ENCODE measurements at places on chromosomes 2 and 18.

- no peak for DNase-seq
Measured at GRCh38 chr2:145267451-145267850, 747.5 kb upstream of the ZEB2 start.

DNA sequence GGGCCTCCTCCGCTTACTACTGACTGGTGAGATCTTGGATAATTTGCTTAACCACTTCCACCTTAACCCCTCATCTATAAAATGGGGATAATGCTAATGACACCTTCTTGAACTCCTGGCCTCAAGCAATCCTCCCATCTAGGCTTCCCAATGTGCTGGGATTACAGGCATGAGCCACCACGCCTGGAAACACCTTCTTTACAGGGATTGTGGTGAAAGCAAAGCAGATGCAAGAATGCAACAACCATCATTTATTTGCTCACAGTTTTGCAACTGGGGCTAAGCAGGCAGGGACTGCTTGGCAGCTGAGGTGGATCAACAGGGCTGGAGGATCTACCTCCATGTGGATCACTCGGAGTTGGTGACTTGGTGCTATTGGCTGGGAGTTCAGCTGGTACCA is 76.2 kb upstream of the ZNF532 start:
- no peak for DNase-seq

- DNase-seq, result no peak
Measured at GRCh38 chr2:158580760-158581159, 124.0 kb downstream of the PKP4 start.

DNA sequence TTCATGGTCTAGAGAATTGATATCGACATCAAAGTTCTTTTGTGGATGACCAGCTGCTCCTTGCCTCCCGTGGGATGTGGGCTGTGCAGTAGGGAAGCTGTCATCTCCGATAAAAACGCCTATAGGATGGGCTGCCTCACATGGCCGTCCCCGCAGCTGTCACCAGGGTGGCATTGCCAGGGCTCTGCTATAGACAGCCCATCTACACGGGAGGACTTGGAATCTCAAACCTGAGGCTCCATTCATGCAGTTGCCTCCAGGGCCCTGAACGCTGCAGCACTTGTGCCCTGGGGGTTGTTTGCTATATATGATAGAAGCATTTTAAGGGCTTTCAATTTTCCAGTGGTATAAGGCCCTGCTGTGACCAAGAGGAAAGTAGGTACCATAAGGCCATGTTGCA is 183.1 kb downstream of the MYCN start:
- DNase-seq, result no peak

GRCh38 chr2:37764739-37765138 is 93.3 kb upstream of the CDC42EP3 start:
- peak; percentile 35 for DNase-seq

- DNase-seq, result no peak
Measured at GRCh38 chr18:8957731-8958130, 144.8 kb upstream of the NDUFV2 start.

GRCh38 chr2:11955884-11956291 is 209.5 kb downstream of the LPIN1 start:
- DNase-seq, result peak; percentile 48

- DNase-seq, result no peak
Measured at GRCh38 chr2:220703279-220703678, 868.8 kb downstream of the EPHA4 start.

DNA sequence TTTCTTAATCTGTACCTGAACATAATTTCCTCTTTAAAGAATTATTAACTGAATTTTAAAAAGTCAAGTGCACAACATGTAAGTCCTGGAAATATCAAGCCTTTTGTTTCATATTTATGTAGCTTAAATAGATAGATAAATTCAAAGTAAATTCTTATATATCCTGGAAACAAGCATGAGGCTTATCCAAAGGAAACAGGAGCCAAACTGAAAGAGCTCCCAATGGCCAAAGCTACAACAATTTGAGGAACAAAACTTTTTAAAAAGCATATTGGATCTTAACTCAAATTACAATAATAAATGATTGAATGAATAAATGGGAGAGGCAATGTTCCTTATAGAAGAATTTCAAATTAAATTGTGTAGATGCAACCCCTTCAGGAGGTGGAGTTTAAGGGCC is 679.1 kb downstream of the METTL4 start:
- no peak for DNase-seq

- DNase-seq, result no peak
Measured at GRCh38 chr2:127541809-127542208, 6.3 kb downstream of the MYO7B start.

DNA sequence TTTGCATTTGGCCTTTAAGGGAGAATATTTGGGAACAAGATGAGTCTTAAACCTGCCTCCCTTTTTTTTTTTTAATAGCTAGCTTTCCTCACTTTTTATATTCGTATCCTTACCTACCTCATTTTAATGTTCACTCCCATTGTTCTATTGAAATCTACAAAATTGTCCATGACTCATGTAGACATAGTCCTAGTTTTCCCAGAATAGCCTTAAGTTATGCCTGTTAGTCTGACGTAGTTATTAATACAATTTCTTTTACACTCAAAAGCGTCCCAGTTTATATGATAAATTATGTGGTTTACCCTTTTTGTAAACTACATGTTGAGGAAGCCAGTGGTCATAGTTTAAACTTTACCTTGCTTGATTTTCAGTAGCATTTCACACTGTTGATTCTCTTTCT is 73.4 kb downstream of the UBR3 start:
- no peak for DNase-seq

GRCh38 chr2:184780384-184780783 is 182.1 kb downstream of the ZNF804A start:
- no peak for DNase-seq

DNA sequence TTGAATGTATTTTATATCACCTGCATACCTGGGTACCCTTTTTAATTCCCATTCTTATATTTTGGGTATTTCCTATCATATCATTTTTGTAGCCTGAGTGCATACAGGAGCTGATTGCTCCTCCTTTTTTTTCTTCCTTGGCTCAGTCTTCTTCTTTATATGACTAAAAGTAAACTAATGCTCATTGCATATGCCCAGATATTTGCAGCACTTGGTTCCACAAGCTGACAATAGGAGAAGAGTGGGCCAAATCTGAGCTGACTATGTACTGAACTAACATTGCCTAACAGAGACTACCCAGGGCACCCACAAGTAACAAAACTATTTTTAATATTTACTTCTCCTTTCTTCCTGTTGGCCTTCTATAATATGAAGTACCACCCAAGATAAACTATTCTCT is 131.7 kb upstream of the SPOPL start:
- DNase-seq, result no peak

- no peak for DNase-seq
Measured at GRCh38 chr18:22159014-22159413, 10.4 kb upstream of the GATA6 start.

- DNase-seq, result no peak
Measured at GRCh38 chr2:143697744-143698143, 568.5 kb downstream of the ARHGAP15 start.

Data from inflammatory macrophage treated with lipopolysaccharide for 1 hour (primary cell).